ENCODE measurements at places on chromosomes 7 and 10.

DNA sequence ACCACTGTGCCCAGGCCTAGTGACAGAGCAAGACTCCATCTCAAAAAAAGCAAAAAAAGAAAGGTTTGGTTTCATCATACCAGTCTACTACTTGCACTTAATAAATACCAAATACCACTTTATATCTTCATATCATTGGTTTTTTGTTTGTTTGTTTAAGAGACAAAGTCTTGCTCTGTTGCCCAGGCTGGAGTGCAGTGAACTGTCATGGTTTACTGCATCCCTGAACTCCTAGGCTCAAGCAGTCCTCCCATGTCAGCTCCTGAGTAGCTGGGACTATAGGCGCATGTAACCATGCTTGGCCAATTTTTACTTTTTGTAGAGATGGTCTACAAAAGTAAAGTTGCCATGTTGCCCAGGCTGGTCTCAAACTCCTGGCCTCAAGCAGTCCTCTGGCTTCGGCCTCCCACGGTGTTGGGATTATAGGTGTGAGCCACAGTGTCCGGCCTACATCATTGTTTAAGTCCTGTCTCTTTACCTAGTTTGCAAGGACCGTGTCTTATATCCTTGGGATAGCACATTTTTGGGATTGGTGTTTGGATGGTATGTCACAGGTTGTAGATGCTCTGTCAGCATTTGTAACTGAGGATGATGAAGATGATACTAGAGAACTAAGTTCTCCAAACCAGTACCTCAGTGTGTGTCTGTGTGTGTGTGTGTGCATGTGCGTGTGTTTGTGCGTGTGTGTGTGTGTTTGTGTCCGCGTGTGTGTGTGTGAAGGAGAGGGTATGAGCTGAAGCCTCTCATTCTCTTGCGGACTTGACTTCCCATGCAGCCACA lies 9.3 kb downstream of the LMTK2 start:
- DNase-seq = no peak

GRCh38 chr7:142960955-142961512 lies 1.1 kb downstream of the KEL start:
- peak; percentile 23 for DNase-seq

GRCh38 chr7:149822353-149822943 lies 15.7 kb upstream of the ZNF862 start:
- DNase-seq = no peak

DNA sequence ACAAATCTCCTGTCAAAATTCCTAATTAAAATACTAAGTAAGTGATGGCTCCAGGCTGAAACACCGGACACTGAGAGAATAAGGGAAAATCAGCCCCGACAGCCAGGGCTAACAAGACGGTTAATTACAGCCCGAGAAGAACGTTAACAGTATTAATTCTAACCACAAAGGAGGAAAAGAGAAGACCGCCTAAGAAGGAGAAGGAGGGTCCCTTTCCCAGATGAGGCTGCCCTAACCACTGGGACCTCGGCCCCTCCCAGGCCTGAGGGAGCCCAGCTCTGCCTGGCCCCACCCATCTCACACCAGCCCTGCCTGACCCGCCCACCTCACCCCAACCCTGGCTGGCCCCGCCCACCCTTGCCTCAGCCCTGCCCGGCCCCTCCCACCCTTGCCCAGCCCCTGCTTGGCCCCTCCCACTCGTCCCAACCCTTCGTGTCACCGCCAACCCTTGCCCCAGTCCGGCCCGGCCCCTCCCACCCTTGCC lies 51.3 kb downstream of the PWWP2B start:
- peak; percentile 82 for DNase-seq

DNA sequence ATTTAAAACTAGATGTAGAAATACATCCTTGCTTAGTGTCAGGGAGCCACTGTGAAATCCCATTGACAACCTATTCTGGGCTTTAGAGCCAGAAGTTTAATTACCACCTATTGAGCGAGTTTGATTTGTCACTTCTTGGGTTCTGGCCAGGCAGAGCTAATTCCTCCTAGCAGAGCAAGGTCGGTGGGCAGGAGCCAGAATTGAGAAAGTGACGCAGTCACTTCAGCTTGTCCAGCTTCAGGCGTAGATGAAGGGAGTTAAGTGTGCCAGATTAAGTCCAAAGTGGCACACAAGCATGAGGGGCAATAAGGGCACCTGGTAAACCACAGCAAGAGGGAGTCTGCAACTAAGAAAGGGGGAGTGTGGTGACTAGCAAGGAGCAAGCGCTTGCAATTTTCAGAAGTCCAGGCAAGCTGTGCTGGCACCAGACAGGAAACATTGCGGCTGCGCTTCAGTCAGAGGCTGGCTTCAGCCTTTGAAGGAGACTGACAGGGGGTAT lies 119.4 kb downstream of the ST7 start:
- no peak for DNase-seq

All from inflammatory macrophage (primary cell).